ENCODE measurements at places on chromosomes 6 and 20. TPM values are rescaled to one million over a fixed set of nuclear protein-coding genes. Genes with fewer than 3 reads are reported as not detected.

Gene SAMD5
- 0.09 TPM for total RNA-seq

DNA sequence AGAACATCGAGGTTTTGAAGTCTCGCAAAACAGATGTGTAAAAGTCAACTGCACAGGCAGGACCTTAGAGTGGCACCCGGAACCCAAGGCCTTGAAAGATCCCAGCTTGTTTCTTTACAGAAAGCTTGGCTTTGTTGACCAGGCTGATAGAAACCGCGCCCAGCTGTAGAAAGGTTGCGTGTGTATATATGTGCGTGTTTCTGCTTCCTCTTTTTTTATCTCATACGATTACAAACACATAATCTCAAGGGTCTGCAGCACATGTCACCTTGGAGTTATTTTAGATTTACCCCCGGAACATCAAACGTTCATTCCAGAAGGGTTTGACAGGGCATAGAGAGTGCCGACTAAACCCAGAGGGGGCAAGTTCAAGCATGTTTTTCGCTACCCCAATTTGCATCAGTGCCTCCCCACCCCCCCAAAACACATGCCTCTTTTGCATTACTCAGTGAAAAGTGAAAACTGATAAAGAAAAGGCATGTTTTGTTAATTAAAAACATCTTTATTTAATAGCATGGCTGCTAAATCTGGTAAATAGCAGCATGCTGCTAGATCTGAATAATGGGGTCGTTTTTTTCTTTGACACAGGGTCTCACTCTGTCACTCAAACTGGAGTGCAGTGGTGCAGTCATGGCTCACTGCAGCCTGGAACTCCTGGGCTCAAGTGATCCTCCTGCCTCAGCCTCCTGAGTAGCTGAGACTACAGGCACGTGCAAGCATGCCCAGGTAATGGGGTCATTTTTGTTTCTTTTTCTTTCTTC, 33.2 kb upstream of the NCOA3 start:
- no peaks in the 10 kb centered on the region for H3K4me1 ChIP-seq
- H3K36me3 ChIP-seq = no peaks in the 10 kb centered on the region
- no peaks in the 10 kb centered on the region for H3K27me3 ChIP-seq
- no peak overlapping the region for H3K27ac ChIP-seq

- H3K4me3 ChIP-seq = no peak overlapping the region
- no peak overlapping the region for H3K27ac ChIP-seq
- no peaks in the 10 kb centered on the region for H3K27me3 ChIP-seq
Measured at GRCh38 chr20:18919996-18920395, 106.4 kb downstream of the SCP2D1 start.

Gene ARFGEF3
- total RNA-seq = 3.2 TPM

DNA sequence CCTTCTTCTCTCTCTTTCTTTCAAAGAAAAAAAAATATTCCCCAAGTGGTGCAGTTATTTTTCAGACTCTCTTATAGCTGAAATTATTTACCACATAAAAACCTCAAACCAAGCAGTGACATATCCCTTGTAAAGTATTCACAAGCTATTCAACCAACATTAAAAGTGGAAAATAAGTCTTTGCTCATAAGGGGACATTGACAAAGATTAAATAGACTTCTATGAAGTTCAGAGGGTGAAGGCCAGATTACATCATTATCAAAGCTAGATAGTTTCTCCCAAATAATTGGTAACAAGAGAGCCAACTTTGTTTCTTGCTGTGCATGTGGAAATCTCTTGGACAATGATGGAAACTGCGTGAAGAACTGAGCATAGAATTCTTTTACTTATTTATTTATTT, 379.8 kb upstream of the RSPO3 start:
- no peaks in the 10 kb centered on the region for H3K27me3 ChIP-seq
- H3K36me3 ChIP-seq = no peaks in the 10 kb centered on the region
- no peaks in the 10 kb centered on the region for H3K4me1 ChIP-seq

Gene SLC35D3
- not detected for total RNA-seq

- no peaks in the 10 kb centered on the region for H3K36me3 ChIP-seq
- no peak for DNase-seq
- no peaks in the 10 kb centered on the region for H3K27me3 ChIP-seq
- H3K4me3 ChIP-seq = no peak overlapping the region
- no peak overlapping the region for H3K27ac ChIP-seq
- no peaks in the 10 kb centered on the region for H3K4me1 ChIP-seq
Measured at GRCh38 chr6:140970485-140970884, 1162.2 kb upstream of the GJE1 start.

DNA sequence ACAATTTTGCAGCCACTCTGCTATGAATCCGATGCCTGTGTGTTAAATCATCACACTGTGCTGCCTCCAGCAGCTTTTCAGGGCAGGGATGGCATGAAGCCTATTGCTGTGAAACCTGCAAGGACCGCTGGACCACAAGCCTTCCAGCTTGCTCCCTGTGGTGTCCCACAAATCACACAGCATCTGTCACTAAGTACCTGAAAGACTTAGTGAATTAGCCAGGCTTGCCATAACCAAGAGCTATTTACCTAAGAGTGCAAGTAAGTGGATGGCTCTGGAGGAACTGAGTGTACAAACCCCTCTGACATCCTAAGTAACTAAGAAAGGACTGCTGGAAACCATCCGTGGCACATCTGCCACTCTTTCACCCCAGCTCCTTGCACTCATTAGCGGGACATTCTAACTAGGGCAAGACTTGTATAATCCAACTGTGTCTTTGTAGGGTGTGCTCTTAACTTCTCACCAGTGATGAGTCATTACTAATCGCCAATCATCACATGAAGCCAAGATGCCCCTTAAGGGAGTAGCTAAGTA, 34.7 kb downstream of the FOXQ1 start:
- no peak overlapping the region for H3K4me3 ChIP-seq
- no peak overlapping the region for H3K27ac ChIP-seq
- no peaks in the 10 kb centered on the region for H3K27me3 ChIP-seq

Gene RNF182
- total RNA-seq = 15.3 TPM

Gene TNF
- total RNA-seq = 0.19 TPM

Gene GJA10
- not detected for total RNA-seq

- DNase-seq = no peak
- no peak overlapping the region for H3K4me3 ChIP-seq
- H3K27ac ChIP-seq = no peak overlapping the region
- H3K27me3 ChIP-seq = no peaks in the 10 kb centered on the region
Measured at GRCh38 chr6:4032475-4032874, 46.5 kb downstream of the FAM217A start.

DNA sequence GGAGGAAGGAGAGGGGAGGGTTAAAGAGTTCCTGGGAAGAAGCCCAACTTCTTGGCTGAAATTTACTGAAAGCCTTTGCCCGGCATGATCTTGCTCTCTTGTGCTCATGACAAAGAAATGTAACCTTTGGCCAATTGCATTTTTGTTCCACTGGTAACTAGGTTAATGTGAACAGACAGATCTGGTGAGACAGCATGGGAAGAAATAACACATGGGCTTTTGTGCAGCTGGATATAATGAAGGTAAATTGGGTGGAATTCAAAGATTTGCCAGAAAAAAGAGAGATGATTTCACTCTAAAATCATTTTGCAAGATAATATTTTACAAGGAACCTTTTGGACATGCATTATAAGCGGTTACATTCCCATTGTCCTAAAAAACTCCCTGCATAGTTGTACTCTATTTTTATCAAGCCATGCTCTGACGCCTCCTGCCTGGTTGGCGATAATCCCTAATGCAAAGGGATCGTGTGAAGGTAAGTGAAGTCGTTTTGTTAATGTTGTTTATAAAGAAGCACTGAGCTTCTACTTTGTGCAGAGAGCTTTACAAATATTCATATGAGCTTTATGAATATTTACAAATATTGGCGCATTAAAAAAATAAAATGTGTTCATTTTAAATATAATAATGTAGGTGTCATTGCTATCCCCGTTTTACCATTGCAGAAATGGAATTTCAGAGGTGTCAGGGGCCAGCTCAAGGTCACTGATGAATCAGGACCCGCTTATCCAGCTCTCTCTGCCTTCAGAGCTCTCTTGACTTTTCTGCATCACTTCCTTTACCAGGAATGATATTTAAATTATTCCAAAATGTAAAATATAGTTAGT, 161.3 kb upstream of the AGPAT4 start:
- DNase-seq = peak; percentile 59
- no peak overlapping the region for H3K4me3 ChIP-seq
- peaks cover 31% of the 10 kb centered on the region for H3K4me1 ChIP-seq

DNA sequence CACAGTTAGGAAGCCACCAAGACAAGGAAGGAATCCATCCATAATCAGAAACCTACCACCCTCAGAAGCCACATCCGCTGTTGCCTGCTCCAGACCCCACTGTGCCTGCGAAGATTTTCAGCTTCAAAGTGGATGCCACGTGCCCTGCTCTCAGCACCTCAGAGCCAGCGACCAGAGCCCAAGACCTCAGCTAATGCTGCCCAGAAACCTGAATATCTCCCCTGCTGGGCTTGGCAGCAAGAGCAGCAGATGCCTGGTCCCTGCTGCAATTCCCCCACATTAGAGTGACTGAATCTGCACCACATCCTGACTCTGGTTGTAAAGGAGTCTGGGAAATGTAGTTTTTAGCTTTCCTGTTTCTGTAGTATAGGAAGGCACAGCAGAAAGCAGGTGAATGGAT, 10.7 kb upstream of the ULBP3 start:
- H3K4me3 ChIP-seq = no peak overlapping the region
- peak; percentile 23 for DNase-seq
- no peaks in the 10 kb centered on the region for H3K27me3 ChIP-seq
- no peak overlapping the region for H3K27ac ChIP-seq
- H3K36me3 ChIP-seq = no peaks in the 10 kb centered on the region
- H3K4me1 ChIP-seq = no peaks in the 10 kb centered on the region

GRCh38 chr6:23305325-23305943, 736.1 kb downstream of the HDGFL1 start:
- no peaks in the 10 kb centered on the region for H3K4me1 ChIP-seq
- H3K4me3 ChIP-seq = no peak overlapping the region
- no peaks in the 10 kb centered on the region for H3K27me3 ChIP-seq
- no peaks in the 10 kb centered on the region for H3K36me3 ChIP-seq
- H3K27ac ChIP-seq = no peak overlapping the region
- no peak for DNase-seq

- H3K4me3 ChIP-seq = no peak overlapping the region
- H3K27me3 ChIP-seq = no peaks in the 10 kb centered on the region
- H3K27ac ChIP-seq = no peak overlapping the region
- no peak for DNase-seq
Measured at GRCh38 chr20:53805895-53806384, 212.3 kb upstream of the ZNF217 start.

GRCh38 chr6:52317211-52317610, 32.7 kb upstream of the MCM3 start:
- no peak overlapping the region for H3K27ac ChIP-seq
- no peaks in the 10 kb centered on the region for H3K27me3 ChIP-seq
- H3K36me3 ChIP-seq = no peaks in the 10 kb centered on the region
- H3K4me3 ChIP-seq = no peak overlapping the region
- DNase-seq = no peak

Gene SIGLEC1
- total RNA-seq = not detected

GRCh38 chr6:82182756-82183155, 64.8 kb downstream of the IBTK start:
- no peak for DNase-seq
- no peaks in the 10 kb centered on the region for H3K27me3 ChIP-seq
- no peak overlapping the region for H3K27ac ChIP-seq
- H3K4me3 ChIP-seq = no peak overlapping the region
- no peaks in the 10 kb centered on the region for H3K4me1 ChIP-seq
- no peaks in the 10 kb centered on the region for H3K36me3 ChIP-seq

DNA sequence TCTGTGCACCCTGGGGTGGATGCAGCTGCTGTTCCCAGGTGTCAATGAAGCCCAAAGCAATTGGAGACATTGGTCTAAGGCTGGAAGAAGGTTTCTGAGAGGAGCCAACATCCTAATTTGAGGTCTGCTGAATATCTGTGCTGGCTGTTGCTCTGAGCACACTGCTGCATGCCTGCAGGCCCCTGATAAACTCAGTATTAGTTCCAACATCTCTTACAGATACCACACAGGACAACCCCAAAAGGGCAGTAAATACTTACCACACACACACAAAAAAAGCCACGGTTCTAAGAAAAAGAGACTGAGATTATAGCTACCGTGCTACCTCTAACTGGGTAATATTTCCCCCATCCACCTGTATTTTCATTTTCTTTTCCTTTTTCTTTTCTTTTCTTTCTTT, 164.3 kb upstream of the SOX4 start:
- peaks cover 3% of the 10 kb centered on the region for H3K36me3 ChIP-seq
- H3K27me3 ChIP-seq = no peaks in the 10 kb centered on the region
- H3K4me3 ChIP-seq = no peak overlapping the region

Gene SKIC2
- 50.5 TPM for total RNA-seq

DNA sequence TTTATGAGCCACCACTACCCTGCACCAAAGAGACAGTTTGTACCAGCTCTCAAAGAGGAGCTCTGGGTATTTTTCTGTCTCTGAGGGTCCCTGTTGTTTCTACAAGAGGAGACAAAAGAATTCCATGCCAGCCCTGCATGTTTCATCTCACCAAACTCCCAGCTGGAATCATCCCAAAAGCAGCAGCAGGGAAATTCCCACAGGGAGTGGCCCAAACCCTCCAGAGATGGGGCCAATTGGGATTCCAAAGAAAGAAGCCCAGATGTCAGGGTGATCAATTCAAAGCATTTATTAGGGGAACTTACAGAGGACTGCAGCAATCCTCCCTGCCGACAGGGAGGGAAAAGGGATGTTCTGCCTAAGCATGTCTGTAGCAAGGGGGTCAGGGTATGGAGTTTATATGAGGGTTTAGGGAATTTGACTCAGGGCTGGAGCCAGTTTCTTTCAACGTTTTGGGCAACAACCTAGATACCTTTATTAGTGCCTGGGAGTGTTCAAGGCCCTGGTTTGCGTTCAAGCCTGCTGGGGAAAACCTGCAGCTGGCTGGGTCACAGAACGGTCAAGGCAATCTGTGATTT, 47.2 kb downstream of the MUC22 start:
- H3K36me3 ChIP-seq = no peaks in the 10 kb centered on the region
- H3K4me3 ChIP-seq = no peak overlapping the region
- DNase-seq = peak; percentile 64
- H3K4me1 ChIP-seq = peaks cover 32% of the 10 kb centered on the region
- peak overlapping the region; percentile 60 for H3K27ac ChIP-seq

DNA sequence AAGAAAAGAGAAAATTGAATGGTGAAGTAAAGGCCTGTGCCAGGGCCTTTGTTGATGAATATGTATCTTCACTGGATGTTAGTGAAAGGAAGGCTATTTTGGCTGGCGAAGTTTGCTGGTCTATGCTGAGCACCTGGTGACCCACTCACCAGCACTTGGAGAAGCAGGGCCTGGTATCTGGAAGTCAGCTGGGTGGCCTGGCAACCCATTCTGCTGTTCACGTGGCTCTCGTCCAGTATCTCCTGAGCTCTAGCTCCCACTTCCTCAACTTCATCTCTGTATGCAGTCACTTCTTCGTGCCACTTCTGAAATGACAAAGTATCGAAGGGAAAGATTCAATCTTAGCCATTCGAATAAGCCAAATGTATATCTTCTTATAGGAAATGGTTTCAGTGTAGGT, 283.7 kb downstream of the SYNE1 start:
- H3K36me3 ChIP-seq = no peaks in the 10 kb centered on the region
- H3K27ac ChIP-seq = no peak overlapping the region
- H3K27me3 ChIP-seq = no peaks in the 10 kb centered on the region
- DNase-seq = no peak

Gene BNIP5
- not detected for total RNA-seq

Gene OR2H1
- not detected for total RNA-seq

GRCh38 chr6:14047151-14047740, 70.3 kb upstream of the CD83 start:
- no peaks in the 10 kb centered on the region for H3K27me3 ChIP-seq
- no peak for DNase-seq
- H3K27ac ChIP-seq = no peak overlapping the region

Data from neural progenitor cell (in vitro differentiated cells).